ENCODE measurements at places on chromosomes 1 and 21.

DNA sequence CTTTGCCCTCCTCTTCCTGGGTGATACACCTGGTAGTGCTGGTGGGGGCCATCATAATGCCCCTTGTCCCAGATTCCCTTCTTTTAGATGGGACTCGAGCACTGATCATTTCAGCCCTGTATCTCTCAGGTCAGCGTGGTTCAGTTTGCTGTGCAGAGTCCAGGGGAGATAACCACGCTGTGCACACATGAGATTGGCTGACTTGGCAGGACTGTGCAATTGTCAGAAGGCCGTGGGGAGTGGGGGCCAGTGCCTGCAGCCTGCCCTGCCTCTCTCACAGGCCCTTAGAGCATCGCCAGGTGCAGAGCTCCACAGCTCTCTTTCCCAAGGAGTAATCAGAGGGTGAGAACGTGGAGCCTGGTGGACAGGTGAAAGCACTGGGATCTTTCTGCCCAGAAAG, 15.2 kb downstream of the EPHX1 start:
- no peak for DNase-seq

GRCh38 chr1:145863282-145864018, 4.6 kb upstream of the PIAS3 start:
- DNase-seq = no peak

- DNase-seq = peak; percentile 53
Observed at GRCh38 chr1:90721210-90722194, 4.4 kb upstream of the BARHL2 start.

DNA sequence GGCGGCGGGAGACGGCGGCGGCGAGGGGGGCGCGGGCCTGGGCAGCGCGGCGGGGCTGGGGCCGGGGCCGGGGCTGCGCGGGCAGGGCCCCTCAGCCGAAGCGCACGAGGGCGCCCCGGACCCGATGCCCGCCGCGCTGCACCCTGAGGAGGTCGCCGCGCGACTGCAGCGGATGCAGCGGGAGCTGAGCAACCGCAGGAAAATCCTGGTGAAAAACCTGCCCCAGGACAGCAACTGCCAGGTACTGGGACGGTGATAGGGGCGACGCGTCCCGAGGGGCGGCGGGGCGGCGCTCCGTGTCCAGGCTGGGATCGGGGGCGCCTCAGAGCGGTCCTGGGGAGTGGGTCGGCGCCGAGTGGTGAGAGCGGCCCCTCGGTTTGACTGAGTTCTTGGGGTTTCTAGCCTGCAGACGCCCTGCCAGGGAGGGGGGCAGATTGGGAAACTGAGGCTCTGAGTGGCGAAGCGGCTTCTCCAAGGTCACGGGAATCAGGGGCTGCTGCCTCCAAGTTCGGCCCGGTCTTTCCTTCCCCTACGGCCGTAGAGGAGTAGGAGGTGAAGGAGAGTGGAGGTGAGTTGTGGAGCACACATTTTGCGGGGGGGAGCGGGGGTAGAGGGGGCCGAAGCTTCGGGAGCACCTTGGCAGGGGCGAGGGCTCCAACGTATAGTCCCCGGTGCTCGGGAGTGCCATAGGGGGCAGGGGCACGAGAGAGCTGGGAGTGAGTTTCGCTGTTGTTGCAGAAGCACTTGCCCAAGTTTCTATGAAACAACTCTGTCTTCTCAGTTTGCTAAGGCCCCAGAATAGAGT, 508 bp downstream of the RAVER2 start:
- DNase-seq = peak; percentile 16

DNA sequence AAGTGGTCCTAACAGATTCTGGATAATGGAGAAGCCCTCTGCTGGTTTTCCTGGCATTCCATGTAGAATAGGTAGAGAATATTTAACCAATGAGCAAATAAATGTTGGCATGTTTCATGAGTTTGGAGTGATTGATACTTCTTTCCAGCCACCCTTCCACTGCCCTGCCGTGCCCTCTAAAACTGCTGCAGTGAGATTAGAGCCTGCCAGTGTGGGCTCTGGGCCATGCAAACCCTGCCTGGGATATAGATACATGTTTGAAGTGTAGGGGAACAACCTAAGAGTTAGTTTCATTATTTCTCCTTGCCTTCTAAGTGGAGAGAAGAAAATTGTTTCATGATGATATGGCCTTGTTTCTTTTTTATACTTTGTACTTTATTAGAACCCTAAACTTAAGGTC, 10.4 kb downstream of the UBE2Q1 start:
- DNase-seq = no peak
